ENCODE measurements at places on chromosomes 3 and 15.

DNA sequence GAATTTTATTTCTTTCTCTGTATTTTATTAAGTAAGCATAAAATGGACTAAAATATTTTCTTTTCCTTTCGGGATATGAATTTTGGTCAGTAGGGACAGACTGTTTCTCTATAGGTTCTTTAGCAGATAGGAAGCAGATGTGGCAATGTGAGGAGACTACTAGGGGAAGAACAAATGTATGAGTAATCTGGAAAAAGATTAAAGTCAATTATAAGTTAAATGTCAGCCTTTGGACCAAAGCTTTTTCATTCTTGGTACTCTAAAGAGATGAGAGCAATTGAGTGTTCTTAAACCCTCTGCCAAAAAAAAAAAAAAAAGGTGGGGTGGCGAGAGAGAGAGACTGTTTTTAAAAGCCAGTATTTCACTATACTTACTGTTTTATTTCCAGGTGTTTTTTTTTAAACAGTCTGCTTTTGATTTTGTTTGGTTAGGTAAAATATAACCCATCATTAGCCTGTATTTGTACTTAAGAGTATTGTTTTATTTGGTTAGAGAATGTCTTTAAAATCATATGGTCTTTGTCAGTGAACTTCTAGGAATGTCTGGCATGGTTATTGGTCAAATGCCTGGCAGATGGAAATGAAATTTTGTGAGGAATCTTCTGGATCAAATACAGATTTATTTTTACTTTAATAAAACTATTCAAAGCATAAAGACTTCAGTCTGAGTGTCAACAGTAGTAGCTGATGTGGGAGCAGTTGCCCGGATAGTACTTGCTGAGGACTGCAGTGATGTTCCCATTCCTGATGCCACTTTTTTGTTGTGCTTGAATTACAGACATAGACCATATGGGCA, 63.8 kb downstream of the LRRC49 start:
- DNase-seq: no peak

GRCh38 chr3:160755776-160756304, at the start of gene PPM1L:
Gene PPM1L, plus strand, starts transcription at chr3:160756231.
- DNase-seq: no peak

DNA sequence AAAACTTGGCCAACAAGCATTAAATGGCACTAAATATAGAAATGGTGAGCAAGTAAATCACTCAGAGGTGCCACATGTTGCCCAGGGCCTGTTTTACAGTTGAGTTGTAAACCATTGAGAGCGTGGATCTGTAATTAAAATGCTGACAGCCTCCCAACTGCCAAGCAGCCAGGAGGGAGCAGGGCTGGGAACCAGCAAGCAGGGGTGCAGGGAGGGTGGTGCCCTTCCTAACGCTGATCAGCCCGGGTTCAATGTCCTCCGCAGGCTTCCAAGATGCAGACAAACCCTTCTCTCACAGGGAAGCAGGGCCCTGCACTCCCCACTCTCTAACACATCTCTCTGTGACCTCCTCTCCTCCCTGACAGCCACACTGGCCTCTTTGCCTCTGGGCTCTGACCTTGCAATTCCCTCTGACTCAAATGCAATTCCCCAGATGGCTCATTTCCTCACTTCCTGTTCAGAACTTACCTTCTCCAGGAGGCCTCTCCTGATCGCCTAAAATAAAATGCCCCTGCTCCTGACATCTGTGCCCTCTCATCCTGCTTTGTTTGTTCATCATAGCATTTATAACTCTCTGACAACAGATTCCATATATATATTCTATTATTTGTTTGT, 40.0 kb downstream of the WNT7A start:
- DNase-seq: no peak

DNA sequence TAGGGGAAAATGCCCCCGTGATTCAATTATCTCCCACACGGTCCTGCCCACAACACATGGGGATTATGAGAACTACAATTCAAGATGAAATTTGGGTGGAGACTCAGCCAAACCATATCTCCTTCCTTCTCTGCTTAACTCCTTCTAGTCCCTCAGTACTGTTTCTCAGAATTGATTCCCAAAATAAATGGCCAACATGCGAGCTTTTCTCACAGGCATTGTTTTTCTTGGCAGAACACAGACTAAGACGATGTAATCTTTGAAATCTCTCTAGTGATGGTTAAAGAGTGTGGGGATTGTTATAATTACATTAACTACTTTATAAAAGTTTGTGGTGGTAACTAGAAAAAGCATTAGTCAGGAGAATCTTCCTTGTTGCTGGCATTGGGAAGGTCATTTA, 366.5 kb downstream of the LPP start:
- no peak for DNase-seq

GRCh38 chr3:172103724-172104123, 64.3 kb downstream of the FNDC3B start:
- no peak for DNase-seq

DNA sequence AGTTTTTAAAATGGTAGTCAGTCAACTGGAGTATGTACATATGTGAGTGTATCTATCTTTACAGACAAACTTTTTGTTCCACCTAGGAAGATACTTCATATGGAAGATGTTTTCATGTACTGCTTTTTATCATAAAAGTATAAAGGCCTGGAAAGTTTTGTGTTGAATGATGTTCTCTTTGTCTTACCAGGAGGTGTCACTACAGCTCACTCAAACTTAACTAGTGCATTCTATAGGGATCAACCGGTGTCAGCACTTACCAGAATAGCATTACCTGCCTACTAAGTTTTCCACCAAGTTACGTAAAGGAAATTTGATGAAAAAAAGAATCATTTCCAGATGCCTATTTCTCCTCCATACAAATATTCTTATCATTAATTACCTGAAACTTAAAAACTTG, 522.6 kb upstream of the SEMA6D start:
- no peak for DNase-seq

DNA sequence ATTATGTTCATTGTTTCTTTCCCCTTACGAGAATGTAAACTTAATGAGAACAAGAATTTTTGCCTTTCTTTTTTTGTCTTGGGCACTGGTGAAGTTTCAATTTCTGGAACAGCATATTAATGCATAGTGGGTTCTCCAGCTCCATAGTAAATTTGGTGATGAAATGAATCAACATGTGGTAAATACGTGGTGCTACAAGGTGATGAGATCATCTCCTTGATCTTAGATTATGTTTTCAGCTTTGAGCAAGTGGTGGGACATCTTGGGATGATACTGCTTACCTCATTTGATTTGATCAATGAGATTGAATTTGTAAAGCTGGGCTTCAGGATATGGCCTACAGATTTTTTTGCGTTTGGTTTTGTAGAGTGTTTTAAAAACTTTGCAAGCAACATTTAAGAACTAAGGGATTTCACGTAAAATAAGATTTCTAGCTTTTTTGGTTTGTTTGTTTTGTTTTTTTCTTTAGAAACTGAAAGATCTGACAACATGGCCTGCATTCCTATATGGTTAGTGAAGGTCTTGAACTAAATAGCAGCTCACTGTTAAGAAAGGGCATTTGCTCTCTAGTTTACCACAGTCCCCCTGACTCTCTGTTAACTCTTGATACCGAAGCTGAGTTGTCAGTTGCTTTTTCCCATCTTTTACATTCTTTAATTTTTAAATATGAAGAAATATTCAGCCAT, 45.6 kb downstream of the FNDC3B start:
- DNase-seq: no peak

DNA sequence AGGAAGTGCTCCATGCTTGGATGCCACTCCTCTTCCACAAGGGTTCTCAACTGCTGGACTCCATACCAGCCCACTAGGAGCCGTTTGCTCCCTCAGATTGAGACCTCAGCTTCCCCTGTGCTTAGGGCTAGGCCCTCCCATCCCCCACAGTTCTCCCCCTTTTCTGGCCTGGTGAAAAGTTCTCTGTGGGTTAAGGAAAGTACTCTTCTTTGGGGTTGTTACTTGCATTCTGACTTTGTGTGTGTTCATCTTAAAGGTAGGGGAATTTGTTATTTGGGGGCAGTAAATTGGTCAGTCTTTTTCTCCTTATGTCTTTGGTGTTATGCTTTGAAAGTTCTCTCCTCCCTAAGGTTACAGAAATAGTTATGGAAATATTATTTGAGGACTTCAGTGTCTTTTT, 24.0 kb upstream of the APEH start:
- no peak for DNase-seq

DNA sequence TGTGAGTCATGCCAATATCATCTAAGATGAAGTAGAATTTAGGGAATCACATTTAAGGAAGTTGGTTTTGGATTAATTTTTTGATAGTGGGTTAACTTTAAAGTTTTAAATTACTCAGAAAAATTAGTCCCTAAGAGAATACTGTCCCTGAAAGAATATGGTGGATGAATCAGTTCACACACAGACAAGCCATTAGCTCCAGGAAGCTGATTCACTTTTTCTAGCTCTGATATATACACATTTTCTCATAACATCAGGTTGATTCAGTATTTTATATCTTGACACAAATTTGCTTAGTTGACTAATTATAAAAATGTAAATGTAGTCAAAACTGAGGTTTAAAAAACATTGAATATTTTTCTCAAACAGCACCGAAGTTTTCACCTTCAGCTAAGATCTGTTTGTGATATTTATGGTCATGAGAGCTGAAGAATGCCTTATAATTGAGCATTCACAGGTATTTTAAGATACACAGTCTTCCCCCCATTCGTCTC, 55.1 kb downstream of the MYH15 start:
- DNase-seq: no peak

- DNase-seq: no peak
These were observed 318.4 kb downstream of the LPP start for GRCh38 chr3:188472336-188472735.
